CD4-positive, alpha-beta memory T cell (primary cell): ENCODE measurements at places on chromosomes 11 and 22. TPM values are rescaled to one million over a fixed set of nuclear protein-coding genes. Genes with fewer than 3 reads are reported as not detected.

GRCh38 chr11:118304568-118305248, at the start of gene CD3E:
Gene CD3E, plus strand, starts transcription at chr11:118304730. Its CDS starts 223 bp downstream, at chr11:118304953.
- peak; percentile 80 for DNase-seq

GRCh38 chr11:69272831-69273485, 21.0 kb upstream of the MYEOV start:
- DNase-seq: no peak

- no peak for DNase-seq
Measured at GRCh38 chr11:2380807-2381350, 3.8 kb downstream of the CD81 start.

DNA sequence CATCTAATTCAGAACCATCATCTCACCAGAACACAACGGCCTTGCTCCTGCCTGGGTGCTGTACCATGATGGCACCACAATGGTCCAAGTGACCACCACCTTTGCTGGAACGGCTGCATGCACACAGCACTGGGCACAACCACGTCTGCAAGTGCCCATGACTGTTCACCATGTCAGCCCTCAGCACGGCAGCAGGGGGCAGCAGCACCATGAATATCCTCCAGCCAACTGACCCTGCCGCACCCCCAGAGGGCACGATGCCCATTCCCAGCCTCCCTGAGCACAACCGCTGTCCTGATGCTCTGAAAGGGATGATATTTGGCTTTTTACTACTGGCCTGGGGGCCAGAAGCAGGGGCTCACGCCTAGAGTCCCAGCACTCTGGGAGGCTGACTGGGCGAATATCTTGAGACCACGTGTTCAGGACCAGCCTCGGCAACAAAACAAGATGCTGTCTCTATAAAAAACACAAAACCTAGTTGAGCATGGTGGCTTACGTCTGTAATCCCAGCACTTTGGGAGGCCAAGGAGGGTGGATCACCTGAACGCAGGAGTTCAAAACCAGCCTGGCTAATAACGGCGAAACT, 25.7 kb downstream of the DRD4 start:
- DNase-seq: no peak

- no peak for DNase-seq
Measured at GRCh38 chr11:38824573-38824972, 2226.5 kb upstream of the RAG2 start.

DNA sequence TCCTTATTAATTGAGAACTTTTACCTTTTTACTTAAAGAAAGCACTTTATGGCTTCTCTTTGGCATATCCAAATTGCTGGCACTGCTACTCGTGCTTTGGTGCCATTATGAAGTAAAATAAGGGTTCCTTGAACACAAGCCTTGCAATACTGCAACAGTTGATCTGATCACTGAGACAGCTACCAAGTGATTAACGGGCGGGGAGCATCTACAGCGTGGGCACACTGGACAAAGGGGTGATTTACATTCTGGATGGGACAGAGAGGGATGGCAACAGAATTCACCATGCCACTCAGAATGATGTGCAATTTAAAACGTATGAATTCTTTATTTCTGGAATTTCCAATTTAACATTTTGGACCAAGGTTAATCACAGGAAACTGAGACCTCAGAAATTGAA, 7.7 kb downstream of the CHRDL2 start:
- no peak for DNase-seq

DNA sequence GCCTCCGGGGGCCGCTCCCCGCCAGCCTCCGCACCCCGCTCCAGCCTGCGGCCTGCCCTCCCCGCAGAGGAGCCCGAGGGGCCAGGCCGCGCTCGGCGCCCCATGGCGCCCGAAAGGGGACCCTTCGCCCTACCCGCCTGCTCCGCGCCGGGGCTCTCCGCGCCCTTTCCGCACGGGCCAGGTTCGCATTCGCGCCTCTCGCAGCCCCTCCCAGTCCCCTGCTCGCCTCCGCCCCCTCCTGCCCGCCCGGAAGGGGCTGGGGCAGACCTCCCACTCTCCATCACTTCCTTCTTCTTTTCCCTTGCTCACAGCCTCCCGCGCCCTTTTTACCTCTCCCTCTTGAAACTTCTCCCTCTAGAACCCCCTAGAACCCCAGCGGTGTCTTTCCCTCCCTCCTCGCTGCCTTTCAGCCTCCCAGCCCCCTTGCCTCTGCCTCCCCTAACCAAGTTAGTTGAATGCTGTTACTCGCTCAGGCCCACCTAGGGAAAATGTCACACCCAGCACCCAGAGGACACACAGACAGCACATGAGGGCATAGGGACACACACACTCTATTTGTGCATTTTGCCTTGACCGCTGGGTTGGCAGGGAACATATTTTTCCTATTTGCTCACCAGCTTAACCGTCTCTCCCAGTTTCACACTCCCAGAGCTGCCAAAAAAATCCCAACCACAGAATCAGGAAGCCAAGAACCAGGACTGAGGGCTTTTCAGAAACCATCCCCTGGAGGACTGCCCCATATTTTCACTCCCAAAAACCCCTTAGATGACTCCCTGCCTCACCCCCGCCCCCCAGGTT, at the start of gene SLC43A3:
Gene SLC43A3 (minus strand): TSS at position 193 of the 798 bp plus-strand sequence. CDS start 949 bp downstream, outside the sequence.
- peak; percentile 37 for DNase-seq

DNA sequence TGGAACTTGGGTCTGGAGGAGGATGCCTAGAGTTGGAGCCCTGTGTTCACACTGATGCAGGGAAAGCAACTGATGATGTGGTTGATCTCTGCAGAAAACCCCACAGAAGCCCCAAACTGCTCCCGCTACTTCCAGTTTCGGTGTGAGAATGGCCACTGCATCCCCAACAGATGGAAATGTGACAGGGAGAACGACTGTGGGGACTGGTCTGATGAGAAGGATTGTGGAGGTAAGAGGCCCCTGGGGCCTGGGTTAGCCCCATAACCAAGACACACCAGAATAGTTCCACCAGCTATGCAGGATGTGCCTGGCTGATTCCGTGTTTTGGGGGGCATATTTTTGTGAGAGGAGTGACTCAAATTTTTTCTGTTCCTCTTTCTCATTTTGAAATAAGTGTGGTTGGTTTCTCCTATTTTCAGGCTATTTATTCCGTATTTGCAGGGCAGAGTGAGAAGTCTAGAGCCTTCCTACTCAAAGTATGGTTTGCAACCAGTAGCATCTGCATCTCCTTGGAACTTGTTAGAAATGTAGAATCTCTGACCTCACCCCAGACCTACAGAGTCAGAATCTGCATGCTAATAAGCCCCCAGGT, 137.3 kb upstream of the SORL1-AS1 start:
- no peak for DNase-seq

DNA sequence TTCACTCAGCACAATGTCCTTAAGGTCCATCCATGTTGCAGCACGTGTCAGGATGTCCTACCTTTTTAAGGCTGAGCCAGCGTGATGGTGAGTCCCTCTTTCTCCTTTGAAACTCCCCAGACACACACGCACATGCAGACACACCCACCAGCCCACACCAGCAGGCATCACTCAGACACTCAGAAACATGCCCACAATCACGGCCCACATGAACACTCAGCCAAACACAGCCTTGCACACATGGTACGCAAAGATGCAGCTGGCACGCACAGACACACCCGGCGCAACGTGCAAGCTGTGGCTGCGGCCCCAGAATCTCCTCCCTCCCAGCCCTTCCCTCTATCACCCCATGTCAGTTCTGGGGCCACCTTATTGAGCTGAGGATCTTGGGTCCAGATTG, 8.0 kb downstream of the FADS3 start:
- DNase-seq: no peak

Gene PIWIL4
- polyA plus RNA-seq: 1.2 TPM

Gene SGSM1
- 0.76 TPM for polyA plus RNA-seq

Gene GNG3
- polyA plus RNA-seq: not detected

Gene UBQLN3
- not detected for polyA plus RNA-seq
